Stimulated activated CD4-positive, alpha-beta T cell treated with anti-CD3 and anti-CD28 coated beads, Interleukin-1b, Interleukin-23, amount 100 ng/mL, for 24 hours (primary cell): ENCODE measurements at places on chromosomes 3 and 15.

GRCh38 chr3:188404701-188405100 lies 250.7 kb downstream of the LPP start:
- no peak for DNase-seq

DNA sequence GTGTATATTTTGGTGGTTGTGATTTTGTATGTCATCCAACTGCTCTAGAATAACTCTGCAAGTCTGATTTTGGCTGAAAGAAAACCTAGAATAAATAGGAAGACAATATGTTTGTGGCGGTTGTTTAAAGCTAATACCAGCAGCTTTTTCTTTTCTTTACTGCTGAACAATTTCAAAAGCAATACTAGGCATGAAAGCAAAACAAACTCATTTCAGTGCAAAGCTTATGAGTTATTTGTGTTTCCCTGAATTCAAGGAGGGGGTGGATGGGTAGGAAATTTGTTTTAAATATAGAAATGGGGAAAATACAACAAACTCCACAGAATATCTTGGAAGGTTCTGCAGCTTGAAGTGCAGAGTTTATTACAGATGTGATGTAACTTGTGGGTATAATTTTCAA lies 1041.9 kb upstream of the NR2F2 start:
- no peak for DNase-seq

GRCh38 chr3:11568503-11569155 lies 75.1 kb downstream of the VGLL4 start:
- DNase-seq = no peak

GRCh38 chr3:52019352-52020080 lies 23.8 kb upstream of the RPL29 start:
- DNase-seq = no peak

DNA sequence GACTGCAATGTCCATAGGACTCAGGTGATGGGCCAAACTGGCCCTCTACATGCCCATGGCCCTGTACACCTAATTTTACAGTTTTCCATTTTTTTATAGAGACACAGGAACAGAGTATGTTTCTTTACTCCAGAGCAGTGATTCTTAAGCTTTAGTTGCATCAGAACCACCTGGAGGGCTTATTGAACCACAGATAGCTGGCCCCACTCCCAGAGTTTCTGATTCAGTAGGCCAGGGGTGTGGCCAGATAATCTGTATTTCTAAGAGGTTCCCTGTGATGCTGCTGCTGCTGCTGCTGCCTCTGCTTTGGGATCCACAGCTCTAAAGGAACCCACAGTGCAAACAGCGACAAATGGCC lies 5.1 kb downstream of the RBP1 start:
- DNase-seq = no peak

GRCh38 chr3:56904552-56905215 lies 102.9 kb upstream of the ARHGEF3 start:
- DNase-seq = no peak

- no peak for DNase-seq
Observed at GRCh38 chr15:44381236-44381635, 46.2 kb upstream of the CTDSPL2 start.
